Activated CD4-positive, alpha-beta T cell treated with anti-CD3 and anti-CD28 coated beads, Interleukin-10, Interleukin-2, amounts not matched to agents 100 ng/mL and 50 ng/mL, durations not matched to agents 16 hours and 8 hours (primary cell): ENCODE measurements at places on chromosomes 1 and 21.

DNA sequence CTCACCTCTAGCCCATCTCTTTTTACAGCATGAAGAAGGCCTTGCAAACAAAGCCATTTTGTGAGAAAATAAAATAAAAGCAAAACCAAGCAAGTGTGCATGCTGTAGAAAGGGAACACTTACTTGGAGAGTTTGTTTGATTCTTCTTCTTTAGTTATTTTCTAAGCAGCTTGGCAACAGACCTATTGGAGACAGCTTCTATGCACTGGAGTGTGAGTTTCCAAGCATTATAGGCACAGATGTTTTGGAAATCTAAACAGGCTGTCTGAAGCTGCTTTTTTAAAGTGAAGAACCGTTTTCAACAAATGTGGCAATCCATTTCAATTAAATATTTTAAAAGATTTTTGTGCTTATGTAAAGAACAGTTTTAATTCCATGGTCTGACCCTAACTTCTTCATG, 76.6 kb downstream of the NGF start:
- DNase-seq: no peak

- DNase-seq: no peak
These were observed 5.7 kb downstream of the DDAH1 start for GRCh38 chr1:85459290-85459689.

- DNase-seq: no peak
These were observed 12.7 kb downstream of the RHEX start for GRCh38 chr1:206065547-206066145.

DNA sequence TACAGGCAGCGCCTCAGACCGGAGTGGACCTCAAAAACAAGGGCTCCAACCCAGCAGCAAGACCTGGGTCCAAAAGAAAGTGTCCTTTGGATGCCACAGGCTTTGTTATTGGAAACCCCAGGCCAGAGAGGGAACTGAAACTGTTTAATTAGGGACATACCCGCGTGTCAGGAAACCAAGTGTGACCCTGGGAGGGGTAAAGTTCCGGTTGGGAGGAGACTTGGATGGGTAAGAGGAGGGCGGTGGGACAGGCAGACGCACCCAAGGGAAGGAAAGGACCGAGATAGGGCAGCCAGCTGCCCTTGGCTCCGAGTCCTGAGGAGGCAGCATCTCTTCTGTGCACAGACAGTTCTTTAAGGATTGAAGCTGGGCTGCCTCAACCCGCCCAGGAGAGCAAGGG, 71.4 kb downstream of the CDC7 start:
- DNase-seq: no peak

DNA sequence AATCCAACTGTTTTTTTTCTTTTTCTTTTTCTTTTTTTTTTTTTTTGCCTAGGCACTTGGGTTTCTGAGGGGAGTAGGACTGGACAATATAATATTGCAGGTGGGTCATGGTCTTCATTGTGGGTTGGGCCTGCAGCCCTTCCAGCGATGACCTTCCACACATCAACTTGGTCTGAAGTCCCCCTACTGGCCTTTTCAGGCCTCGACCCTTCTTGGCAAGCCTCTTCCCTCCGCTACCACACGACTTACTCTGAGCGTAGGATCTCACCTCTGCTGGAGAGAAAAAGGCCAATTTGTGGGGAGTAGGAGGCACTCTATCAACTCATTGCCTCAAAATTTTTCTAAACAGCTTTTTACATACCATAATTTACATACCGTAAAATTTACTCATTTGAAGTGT, 51.1 kb upstream of the GRIK3 start:
- no peak for DNase-seq

- DNase-seq: peak; percentile 95
These were observed 2.8 kb upstream of the NUP210L start for GRCh38 chr1:154157520-154158306.

DNA sequence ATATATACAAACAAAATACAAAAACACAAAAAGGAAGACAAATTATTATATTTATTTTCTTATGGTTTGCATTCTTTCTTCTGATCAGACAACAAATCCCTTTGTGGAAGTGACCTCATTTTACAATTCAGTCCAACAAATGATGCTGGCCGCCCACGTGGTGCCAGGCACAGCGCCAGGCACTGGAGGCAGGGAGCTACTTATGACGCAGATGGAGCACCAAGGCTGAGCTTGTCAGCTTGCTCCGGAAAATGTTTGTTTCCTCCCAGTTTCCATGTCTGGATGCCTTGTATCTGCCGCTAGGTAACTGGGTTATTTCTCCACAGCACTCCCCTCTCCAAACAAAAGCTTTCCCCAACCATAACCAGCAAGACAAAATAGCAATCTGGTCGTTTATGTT, 30.7 kb upstream of the CD34 start:
- DNase-seq: no peak

- DNase-seq: no peak
These were observed 126.2 kb downstream of the GIPC2 start for GRCh38 chr1:78171736-78172590.

GRCh38 chr1:89574621-89575020, 50.0 kb downstream of the LRRC8B start:
- no peak for DNase-seq

DNA sequence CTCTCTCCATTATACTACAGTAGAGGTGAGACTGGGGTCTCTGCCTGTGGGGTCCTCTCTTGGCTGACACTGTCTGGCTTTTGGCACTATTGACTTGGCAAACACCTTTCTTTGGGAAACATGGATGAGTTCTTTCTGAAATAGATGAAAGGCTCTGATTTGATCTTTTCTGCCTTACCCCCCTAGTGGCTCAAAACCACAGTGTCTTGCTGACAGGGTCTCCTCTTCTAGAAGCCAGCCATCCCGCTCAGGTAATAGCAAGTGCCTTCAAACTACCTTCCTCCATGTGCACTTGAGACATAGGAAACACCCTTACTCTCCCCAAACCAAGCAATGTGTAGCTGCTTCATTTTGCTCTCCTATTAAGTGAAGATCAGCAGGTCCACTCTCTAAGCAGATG, 260.4 kb downstream of the BRINP2 start:
- DNase-seq: no peak

DNA sequence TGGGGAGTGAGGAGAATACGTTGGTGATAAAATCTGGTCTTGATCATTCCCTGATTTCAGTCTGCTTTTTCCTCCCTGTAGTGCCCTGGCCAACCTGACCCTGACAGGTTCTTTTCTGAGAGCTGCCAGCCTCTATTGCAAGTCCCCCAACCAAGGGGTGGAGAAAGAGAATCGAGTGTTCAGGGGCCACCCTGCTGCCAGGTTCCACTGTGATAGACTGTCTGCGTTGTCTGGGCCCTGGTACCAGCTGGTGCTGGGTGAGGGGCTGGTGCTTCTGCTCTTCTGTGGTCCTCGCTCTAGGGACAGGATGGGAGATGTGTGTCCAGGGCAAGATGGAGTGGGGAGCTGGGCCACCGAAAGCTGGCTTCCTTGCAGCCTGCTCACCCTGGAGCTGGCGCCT, 214.6 kb downstream of the CAMTA1 start:
- no peak for DNase-seq

GRCh38 chr1:151713044-151713443, 3.6 kb downstream of the CELF3 start:
- no peak for DNase-seq
